ENCODE measurements at places on chromosomes 1 and 21. TPM values are rescaled to one million over a fixed set of nuclear protein-coding genes. Genes with fewer than 3 reads are reported as not detected.

- DNase-seq, result no peak
These were observed 153.0 kb downstream of the KCNJ6 start for GRCh38 chr21:37763298-37763697.

DNA sequence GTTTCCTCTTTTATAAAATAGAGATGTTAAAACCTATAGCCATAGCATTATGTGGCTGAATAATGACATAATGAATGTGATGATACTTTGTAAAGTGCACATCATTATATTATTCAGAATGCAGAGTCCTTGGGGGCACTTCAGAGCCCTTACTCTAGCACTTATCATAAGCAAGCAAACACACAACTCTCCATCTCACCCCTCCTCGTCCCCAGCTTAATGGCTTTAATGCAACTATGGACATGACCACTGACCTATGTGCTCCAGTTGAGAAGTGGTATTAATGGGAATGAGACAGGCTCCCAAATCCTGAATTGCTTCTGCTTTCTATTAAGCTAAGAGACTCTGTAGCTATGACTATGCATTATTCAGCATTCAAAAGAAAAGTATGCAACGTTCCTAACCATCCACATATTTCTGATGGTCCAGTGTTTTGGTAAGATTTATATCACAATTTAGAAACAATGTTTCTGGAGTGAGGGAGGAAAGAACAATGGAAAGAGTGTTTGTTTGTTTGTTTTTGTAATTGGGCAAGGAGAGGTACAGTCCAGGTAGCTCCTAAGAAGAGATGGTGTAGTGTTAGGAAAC is 194.0 kb upstream of the PLXNA2 start:
- no peak for DNase-seq

GRCh38 chr21:43298546-43299440 is 128.1 kb downstream of the SIK1 start:
- no peak for DNase-seq

- no peak for DNase-seq
These were observed 1040.7 kb upstream of the B3GALT2 start for GRCh38 chr1:194227161-194227560.

- peak; percentile 51 for DNase-seq
These were observed 28.5 kb upstream of the PLXNA2 start for GRCh38 chr1:208272713-208273112.

TCHH gene
- polyA plus RNA-seq, result not detected

SVBP gene
- polyA plus RNA-seq, result 20.2 TPM

DNA sequence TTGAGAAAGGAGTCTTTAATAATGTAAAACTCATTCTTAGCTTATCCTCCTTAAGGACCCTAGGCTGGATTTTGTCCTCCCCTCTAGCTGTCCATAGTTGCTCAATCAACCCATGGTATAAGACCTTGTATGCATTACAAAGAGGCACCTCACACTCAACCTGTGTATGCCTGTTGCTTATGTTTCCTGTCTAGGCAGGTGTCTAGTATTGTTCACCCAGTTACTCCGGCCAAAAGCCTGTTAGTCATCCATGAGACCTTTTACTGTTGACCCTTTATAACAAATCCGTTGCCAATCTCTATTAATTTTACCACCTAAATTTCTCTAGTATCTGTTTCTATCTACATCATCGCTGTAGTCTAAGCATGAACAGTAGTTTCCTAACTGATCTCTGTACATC is 3.7 kb downstream of the LYPLAL1 start:
- no peak for DNase-seq

DNA sequence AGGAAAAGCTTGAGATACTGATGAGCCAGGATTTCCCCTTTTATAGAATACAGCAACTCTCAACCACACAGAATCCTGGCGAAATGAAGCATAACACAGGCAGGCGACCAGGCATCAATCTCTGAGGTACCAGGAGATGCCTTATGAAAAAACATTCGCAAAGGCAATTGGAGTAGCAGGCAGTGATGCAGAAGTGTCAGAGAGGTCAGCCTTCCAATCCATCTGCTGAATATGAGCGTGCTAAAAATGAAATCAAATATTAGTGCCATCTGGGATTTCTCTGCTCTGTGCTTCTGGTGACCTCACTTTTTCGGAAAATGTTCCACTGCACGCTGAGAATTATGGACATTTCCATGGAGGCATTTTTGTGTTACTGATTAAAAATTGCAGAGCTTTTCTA is 258.8 kb downstream of the VAV3 start:
- DNase-seq, result no peak

IL20 gene
- not detected for polyA plus RNA-seq

GRCh38 chr1:201154389-201155165 is at the start of gene TMEM9:
Gene TMEM9, minus strand, starts transcription at chr1:201154474. Its CDS starts 551 bp downstream, at chr1:201153923.
- DNase-seq, result peak; percentile 97

GRCh38 chr1:51313268-51313852 is 17.0 kb downstream of the TTC39A start:
- DNase-seq, result peak; percentile 46

- DNase-seq, result no peak
These were observed 54.4 kb upstream of the HAO2 start for GRCh38 chr1:119314001-119314796.

UBXN10 gene
- not detected for polyA plus RNA-seq

DNA sequence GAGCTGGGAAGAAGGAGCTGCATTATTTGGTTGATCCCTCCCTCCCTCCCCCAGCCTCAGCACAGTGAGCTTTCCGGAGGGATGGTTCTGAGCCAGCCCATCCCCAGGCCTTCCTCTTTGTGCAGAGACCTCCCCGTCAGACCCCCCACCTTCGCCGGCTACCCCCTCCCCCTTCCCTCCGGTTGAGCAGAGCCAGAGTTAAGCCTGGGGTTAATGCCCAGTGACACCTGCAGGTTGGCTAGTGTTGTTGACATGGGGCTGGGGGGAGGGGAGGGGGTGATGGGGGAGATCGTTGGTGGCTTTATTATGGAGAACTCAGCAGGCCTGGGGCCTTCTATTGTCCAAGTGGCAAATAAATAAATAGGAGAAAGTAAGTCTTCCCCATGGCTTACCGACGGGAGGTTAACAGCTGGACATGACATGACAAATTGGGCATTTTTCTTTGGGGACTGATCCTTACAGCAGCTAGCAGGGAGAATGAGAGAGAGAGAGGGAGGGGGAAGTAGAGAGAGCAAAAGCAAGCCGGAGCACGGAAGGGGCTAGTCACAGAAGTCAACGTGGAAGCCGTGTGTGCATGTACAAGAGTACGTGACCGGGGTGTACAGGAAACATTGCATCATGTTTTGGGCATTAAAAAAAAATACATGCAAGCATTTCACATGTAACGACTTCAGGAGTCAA is 131.1 kb downstream of the TMEM53 start:
- peak; percentile 35 for DNase-seq

RGS13 gene
- not detected for polyA plus RNA-seq

LAMC1 gene
- polyA plus RNA-seq, result 101 TPM

GRCh38 chr1:24586119-24586518 is 30.2 kb downstream of the NCMAP start:
- no peak for DNase-seq

FAM177B gene
- not detected for polyA plus RNA-seq

DNA sequence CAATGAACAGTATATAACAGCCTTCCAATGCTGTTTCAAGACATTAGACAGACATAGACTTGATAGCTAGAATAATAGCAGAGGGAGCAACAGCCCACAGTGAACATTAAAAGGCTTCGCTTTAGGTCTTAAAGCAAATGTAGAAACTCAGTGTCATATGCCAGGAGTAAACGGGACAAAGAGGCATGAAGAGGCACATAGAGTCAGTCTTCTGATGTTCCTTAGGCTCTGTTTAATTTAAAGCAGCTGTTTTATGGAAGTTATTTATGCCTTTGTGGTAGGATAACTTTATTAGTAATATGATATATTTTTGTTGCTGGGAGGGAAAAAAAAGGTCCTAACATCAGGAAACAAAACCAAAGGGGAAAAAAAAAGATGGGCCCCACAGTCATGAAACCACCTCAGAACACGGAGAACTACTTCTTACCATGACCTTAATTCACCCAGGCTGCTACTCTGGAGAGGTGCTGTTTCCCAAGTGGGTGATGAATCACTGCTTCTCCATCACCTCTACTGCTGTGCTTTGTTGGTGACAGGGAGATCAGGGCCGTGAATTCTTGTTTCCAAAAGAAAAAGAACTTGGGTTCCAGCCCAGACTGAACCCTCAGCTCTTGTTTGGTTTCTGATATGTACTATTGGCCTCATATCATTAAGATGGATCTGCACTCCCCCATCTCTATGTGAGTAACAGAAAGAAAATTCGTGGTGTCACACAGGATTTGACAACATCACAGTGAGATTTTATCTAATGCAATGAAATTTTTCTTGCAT is 616.9 kb downstream of the KIF26B start:
- DNase-seq, result peak; percentile 31

GRCh38 chr1:113133759-113134158 is 60.8 kb downstream of the LRIG2 start:
- no peak for DNase-seq

Data from SK-N-SH (cell line).